Caco-2 (cell line): ENCODE measurements at places on chromosomes 2 and 18.

DNA sequence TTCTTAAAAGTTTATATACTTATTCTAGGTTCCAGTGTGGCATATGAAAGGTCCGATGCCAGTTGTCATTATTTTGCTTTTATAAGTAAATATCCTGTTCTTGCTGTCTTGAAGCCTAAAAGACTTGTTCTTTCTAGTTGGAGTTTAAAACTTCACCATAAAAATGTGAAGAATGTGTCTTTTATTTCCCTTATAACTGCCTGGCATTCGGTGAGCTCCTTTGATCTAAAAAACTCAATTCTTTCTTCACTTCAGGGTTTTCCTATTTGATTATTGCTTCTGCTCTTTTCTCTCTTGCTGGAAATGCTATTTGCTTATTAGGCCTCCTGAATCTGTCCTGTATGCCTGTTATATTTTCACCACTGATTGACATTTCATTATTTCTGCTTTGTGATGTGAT is 51.6 kb downstream of the TSPYL6 start:
- DNase-seq, result no peak

GRCh38 chr18:75223687-75224347 is 13.2 kb downstream of the TSHZ1 start:
- DNase-seq, result no peak

DNA sequence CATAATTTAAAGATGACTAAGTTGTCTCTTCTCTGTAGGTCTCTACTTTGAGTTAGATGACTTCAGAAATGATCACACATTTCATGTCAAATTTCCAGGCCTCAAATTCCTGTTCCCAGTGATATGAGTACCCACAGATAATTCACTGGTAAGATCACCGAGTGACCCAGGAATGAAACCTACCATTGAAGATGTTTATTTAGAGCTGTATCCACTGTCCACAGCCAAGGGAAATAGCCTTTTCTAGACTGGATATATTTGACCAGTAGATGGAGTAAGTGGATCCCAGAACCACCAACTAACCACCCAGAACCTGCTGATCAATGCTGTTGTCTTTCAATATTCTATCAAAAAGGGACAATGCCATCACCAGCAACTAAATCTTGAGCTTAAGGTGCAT is 238.8 kb downstream of the SLC8A1 start:
- DNase-seq, result no peak

DNA sequence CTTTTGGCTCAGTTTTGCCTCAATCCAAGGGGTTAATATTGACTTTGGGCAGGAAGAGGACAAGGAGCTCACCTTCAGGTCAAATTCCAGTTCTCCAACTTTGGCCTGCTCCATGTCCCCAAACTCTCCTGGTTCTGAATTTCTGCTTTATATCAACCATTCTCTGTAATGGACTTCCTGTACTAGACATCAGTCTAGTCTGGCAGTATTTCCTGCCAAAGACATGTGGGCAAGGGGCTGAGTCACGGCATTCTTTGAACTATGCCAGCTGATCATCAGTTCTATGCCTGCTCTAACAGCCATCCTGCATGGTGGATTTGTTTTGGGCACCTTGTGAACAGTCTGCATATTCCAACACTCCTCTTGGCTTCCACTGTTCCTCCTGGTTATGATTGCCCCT is 199.4 kb downstream of the ZEB2 start:
- no peak for DNase-seq

DNA sequence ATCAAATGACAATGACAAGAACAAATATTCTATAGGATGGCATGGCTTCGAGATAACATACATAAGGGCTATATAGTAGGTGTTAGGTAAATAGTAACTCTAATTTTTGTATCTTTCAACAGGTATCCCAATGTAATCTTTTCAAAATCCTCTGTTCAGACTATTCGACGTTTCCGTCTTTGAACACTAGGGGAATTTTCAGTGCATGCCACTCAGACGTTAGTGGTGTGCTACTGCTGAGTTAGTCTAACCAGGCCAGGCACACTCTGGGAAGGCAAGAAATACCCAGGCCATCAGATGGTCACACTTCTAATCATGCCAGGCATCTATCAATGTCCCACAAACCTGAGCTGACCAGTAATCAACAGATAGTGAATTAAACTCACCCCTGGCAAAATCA is 14.6 kb upstream of the CREG2 start:
- no peak for DNase-seq

DNA sequence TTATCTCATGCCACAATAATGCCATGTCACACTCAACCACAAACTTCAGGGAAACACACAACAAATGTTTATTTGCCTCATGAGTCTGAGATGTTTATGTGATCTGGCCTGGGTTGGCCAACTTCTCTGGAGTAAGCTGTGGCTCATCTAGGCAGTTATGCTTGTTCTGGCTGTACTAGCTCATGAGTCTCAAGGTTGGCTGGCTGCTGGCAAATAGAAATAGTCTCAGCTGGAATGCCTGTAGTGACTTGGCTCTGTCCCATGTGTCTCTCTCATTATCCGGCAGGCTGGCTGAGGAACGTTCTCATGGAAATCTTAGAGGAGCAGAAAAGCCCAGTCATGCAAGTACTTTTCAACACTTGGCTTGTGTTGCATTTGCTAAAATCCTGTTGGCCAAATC is 234.9 kb upstream of the CDH2 start:
- DNase-seq, result no peak
